ENCODE measurements at places on chromosomes 2 and 18.

- DNase-seq: no peak
Observed at GRCh38 chr2:217231212-217231611, 371.3 kb upstream of the TNP1 start.

DNA sequence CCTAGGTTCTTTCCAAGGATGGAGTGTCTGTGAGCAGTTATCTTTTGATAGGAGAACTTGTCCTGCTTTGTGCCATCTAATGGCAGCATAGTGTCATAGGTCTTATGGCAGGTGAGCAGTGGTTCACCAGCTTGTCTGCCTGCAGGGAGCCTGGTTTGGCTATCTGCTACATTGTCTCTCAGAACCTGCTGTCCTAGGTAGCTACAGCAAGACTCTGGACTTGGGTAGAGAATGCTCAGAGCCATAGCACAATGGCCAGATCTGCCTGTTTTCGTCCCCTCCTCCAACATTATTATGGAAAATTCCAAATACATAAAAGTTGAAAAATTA is 28.3 kb downstream of the AGFG1 start:
- DNase-seq: no peak

- DNase-seq: no peak
Observed at GRCh38 chr2:140376686-140377085, 1596.5 kb upstream of the NXPH2 start.

DNA sequence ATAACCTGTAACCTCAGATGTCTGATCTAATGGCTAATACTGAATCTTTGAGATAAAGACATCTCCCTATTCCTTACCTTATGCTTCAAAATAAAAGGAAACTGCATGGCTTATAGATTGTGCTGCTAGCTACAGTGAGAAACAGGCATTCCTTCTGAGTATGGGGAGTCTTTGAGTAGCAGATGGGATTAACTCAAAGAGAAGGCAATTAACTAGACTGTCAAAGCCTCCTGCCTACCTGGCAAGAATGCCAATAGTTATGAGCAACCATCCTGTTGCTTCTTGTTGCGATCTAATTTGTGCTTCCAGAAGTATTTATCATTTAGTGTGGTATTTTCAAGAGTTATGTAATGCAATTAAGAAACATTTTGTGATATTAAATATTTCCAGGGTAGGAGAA is 660.0 kb upstream of the TMEFF2 start:
- DNase-seq: no peak

DNA sequence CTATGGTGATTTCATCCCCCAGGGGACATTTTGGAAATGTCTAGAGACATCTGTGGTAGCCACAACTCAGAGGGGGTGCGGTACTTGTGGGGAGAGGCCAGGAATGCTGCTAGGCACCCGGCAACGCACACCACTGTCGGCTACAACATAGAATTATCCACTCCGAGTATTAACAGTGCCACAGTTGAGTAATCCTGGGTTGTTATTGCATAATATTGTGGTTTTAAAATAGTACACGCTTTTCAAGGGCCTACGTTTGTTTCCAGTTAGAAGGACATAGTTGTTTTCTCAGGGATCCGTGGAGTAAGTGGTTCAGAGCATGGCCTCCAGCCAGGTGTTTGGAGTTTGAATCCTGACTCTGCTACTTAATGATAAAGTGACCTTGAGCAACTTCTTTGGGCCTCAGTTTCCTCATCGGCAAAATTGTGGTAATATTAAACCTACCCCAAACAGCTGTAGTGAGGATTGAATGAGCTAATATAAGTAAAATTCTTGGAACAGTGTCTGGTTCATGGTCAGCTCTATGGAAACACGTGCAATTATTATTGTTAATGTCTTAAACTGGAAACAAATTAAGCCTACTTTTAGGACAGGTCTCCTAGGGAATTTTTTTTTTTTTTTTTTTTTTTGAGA is 24.5 kb downstream of the CYP27A1 start:
- DNase-seq: no peak

- DNase-seq: no peak
Observed at GRCh38 chr2:200026332-200027230, 71.2 kb downstream of the MAIP1 start.

GRCh38 chr2:109468893-109469292 is 144.9 kb downstream of the SEPTIN10 start:
- no peak for DNase-seq

DNA sequence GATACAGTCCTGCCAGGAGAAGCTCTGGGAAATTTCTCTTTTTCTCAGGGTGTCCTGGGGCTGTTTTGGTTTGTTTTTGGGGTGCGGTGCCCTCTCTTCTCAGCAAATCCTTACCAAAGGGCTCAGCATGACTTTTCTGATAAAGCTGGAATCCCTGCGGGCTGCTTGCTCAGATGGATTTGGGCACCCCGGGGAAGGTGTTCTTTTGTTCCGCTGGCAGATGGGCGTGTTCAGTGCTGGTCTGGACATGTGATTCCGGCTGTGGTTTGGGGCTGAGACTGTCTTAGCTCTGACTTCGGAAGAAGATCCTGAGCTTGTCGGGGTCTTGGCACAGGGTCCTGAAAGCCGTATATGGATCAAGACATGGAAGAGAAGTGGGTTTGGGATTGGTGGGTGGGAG is 134.2 kb upstream of the SPRED2 start:
- no peak for DNase-seq

DNA sequence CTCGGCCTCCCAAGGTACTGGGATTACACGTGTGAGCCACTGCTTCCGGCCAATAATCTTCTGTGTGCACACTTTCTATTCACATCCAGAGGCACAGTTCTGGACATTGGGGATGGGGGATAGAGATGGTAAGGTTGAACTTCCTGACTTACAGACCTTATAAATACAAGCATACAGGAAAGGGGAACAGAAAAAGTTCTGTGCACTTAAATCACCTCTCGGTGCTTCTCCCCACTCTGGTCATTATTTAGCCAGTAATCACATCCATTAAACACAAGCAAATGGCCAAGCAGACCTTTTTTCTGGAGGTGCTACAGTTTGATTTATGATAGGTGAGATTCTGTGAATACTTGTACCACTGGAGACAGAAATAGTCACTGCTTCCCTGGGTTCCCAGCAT is 110.6 kb downstream of the CRIM1 start:
- no peak for DNase-seq

GRCh38 chr2:85750587-85751575 is 2.9 kb upstream of the ATOH8 start:
- DNase-seq: no peak

DNA sequence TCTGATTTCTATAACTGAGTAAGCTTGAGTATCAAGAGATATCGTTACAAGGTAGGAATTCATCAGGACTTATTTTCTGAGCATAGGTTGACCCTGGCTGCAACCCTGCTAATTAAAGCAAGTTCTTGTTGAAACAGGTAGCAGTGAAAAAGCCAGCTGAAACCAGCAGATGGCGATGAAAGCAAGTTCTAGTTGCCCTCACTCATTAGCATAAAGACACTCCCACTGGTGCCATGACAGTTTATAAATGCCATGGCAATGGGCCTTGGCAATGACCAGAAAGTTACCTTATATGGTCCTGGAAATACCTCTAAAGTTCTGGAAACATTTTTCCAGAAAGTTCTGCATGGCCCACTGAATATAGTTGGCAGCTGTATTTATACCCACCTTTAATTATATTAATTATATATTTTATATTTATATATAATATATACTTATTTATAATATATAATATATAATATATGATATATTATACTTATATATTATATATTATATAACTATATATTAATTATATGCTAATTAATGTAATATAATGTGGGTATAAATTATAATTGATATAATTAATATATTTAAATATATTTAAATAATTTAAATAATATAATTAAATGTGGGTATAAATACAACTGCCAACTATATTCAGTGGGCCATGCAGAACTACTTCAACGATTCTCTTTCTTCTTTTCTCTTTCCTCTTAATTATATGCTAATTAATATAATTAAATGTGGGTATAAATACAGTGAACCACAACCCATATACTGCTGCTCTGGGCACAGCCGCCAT is 188.0 kb downstream of the CDH7 start:
- DNase-seq: peak; percentile 17

DNA sequence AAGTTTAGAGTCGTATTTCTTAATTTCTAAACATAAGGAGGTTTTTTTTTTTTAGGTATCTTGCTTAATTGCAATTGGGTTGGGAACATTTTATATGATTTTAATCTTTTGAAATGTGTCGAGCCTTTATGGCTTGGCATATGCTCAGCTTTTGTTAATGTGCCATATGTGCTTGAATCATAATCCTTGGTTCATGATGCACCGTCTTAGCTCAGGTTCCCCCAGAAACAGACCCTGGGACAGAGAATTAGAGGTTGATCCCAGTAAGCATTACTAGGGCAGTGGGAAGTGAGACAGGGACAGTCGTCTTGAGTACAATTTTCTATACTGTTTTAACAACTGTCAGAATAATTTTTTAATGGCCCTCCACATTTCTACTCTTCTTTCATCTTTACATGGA is 9.3 kb downstream of the CHCHD5 start:
- no peak for DNase-seq

DNA sequence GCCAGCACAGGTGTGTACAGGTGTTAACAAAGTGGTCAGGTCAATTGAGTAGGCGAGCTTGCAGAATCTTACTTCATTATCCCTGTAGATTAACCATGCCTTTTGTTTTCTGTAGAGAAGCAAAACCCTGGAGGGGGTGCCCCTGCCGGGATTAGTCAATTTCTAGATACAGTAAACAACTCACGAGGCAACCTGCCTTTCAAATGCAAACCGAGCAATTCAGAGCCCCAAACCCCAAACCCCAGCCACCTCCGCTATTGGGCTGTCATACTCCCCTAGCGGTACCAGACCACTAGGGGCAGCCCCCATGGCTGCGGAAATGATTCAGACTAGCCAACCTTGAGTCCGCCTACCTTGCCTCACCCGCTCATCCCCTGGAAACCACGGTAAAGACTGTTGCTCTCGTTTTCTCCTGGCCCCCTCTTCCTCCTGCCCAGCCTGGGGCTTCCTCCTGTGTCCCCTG is 61.4 kb upstream of the KIF5C start:
- DNase-seq: no peak

DNA sequence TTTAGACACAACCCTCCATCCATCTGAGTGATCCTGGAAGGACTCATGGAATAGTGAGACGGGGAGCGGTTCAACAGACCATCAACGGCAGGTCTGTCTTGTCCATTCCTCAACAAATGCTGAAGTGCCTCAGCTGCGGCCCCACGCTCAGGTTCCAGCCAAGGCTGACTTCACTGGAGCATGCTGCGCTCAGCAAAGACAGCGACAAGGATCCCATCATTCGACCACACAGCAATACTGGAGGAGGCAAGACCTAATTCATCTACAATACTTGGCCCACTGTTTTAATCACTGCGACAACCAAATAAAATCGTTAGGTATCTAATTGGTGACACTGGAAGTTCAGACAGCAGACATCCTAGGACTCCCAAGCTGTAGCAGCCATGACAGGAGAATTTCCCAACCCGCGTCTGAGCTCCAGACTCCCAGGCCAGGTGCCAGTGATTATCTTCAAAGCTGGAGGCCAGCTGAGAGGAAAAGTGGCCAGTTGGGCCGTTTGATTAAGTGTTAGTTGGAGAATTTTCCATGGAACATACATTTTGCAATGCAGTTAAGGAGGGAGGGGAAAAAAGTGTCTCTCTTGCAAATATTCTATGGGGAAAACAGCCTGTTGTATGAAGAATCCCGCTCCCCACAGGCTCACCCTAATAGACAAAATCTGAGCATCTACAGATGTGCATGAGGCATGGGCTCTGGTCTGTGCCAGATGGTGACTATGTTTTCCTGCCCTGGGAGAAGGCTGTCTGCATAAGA is 92.5 kb upstream of the SLC35G4 start:
- DNase-seq: no peak

GRCh38 chr2:43294973-43295603 is 68.7 kb upstream of the ZFP36L2 start:
- DNase-seq: no peak

DNA sequence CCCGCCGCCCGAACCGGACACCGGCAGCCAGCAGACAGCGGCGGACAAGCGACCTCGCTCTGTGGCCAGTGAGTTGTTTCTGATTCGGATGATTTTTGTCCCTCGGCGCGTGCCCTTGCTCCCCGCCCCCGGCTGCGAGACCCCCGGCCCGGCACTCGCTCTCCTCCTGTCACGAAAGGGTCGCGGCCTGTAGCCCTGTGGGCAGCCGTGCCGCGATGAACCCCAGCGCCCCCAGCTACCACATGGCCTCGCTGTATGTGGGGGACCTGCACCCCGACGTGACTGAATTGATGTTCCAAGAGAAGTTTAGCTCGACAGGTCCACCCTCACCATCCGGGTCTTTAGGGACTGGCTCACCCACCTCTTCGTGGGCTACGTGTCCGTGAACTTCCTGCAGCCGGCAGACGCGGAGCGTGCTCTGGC is 1257.5 kb upstream of the ACVR2A start:
- DNase-seq: no peak

- DNase-seq: no peak
Observed at GRCh38 chr2:2101924-2102323, 229.2 kb downstream of the MYT1L start.

- DNase-seq: no peak
Observed at GRCh38 chr2:233117351-233117750, 57.2 kb downstream of the INPP5D start.

- peak; percentile 26 for DNase-seq
Observed at GRCh38 chr2:151757861-151758260, 23.6 kb upstream of the NEB start.

- no peak for DNase-seq
Observed at GRCh38 chr2:176843208-176843607, 369.4 kb upstream of the HNRNPA3 start.

GRCh38 chr2:207514451-207514850 is 15.3 kb upstream of the CREB1 start:
- DNase-seq: no peak

- DNase-seq: no peak
Observed at GRCh38 chr2:217638533-217638932, 364.3 kb downstream of the TNS1 start.

GRCh38 chr18:50424877-50425690 is 50.2 kb downstream of the SKA1 start:
- no peak for DNase-seq

DNA sequence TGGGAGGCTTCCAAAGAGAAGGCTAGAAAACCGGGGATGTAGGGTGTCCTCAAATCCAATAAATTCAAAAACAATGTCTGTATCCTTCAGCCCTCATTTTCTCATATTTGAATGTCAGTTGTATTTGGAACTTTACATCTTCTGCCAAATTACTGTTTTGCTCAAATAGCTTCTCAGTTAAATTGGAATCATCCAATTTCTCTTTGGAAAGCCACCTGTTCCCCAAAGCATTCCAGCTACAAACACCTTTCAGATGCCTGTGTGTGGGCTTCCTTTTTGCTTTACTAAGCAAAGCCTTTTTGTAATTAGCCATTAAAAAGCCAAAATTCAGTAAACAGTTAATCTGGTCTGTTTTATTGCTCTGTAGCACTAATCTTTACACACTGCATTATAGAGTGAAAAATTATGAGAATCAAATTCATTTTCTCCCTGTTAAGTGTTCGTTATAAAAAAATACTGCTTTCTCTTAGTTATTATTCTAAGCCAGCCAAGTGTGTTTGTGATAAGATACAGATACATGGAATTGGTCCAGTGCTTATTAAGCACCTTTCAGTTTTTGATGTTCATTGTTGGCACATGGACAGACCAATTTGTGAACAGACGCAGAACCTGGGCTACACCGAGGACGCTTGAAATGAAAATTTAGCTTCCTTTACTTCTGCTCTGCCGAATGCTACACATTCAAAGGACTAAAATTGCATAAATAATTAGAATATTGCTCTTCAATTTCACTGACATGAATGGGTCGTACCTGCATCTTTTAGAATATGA is 151.6 kb downstream of the RTN4 start:
- no peak for DNase-seq
